ENCODE measurements at places on chromosomes 4 and X.
A peak's percentile ranks its signal among the peaks of the same experiment; 100 is the strongest.

DNA sequence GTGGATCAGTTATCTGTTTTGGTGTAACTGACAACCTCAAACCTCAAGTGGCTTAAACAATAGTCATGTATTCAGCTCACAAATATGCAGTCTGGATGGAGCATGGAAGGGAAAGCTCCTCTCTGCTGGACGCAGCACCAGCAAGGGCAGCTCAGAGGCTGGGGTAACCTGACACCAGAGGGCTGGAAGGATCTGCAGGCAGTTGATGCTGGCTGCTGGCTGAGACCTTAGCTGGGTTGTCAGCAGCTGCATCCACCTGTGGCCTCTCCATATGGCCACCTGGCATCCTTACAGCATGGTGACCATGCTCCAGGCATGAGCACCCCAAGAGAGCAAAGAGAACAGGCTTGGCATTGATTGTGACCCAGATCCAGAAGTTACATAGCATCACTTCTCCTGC, 46.7 kb downstream of the ENPP6 start:
- peak; percentile 50 for DNase-seq

- DNase-seq: no peak
Measured at GRCh38 chr4:148893095-148893494, 450.9 kb upstream of the NR3C2 start.

- DNase-seq: no peak
Measured at GRCh38 chr4:140869446-140869845, 113.3 kb upstream of the TBC1D9 start.

DNA sequence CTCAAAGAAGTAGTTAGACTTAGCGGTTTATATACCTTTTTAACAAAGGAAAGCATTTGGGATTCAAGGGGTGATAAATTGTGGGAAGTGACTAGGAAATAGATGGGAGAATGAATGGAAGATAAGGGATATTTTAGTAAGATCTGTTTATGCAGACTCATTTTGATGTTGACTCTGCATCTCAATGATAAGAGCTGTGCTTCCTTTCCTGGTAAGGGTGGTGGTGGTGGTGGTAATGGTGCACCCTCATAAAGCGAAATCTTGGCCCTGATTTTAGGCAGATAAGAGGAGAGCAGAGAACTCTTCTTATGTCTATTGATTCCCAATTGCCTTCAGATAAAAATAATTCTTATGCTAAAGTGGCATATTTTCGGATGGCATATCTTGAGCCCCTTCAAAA, 197.1 kb downstream of the SPRY1 start:
- DNase-seq: no peak

DNA sequence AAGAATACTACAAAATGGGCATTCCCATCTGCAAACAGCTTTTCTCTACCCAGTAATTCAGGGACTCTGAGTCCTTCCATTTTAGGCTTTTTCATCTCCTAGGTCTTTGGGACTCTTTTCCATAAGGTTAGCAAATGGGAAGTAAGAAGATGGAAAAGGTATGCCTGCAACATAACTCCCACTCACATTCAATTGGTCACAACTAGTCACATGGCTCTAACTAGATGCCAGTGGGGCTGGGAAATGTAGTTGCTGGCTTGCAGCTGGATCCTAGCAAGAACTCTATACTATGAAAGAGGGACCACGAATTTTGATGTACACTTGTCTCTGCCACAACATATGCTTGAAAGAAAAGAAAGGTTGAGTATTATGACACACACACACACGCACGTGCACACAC, 954.9 kb upstream of the FTHL17 start:
- DNase-seq: no peak

GRCh38 chr4:156945532-156945931, 26.1 kb downstream of the PDGFC start:
- no peak for DNase-seq

DNA sequence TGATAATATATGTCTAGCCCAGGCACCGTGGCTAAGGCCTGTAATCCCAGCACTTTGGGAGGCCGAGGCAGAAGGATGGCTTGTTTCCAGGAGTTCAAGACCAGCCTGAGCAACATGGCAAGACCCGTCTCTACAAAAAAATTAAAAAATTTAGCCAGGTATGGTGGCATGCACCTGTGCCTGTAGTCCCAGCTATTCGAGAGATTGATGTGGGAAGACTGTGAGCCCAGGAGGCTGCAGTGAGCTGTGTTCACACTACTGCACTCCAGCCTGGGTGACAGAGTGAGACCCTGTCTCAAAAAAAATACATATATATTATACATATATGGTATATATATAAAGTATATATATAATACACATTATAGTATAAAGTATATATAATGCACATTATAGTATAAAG, 162.0 kb upstream of the MAB21L2 start:
- DNase-seq: no peak

DNA sequence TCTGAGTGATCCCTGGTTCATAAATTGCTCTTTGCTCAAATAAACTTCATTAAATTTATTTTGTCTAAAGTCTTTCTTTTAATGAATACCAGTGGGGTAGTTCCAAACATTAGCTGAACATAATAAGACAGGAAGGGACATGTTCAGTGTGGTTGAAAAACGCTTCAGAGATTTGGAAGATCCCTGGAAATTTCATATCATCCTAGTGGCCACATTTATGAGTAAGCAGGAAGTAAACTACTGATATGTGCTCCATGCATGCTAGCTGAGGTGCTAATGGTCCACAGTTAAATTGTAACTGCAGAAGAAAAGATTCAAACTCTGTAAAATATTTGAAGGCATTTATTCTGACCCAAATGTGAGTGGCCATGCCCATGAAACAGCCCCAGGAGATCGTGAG, 1328.7 kb downstream of the ADGRL3 start:
- no peak for DNase-seq

DNA sequence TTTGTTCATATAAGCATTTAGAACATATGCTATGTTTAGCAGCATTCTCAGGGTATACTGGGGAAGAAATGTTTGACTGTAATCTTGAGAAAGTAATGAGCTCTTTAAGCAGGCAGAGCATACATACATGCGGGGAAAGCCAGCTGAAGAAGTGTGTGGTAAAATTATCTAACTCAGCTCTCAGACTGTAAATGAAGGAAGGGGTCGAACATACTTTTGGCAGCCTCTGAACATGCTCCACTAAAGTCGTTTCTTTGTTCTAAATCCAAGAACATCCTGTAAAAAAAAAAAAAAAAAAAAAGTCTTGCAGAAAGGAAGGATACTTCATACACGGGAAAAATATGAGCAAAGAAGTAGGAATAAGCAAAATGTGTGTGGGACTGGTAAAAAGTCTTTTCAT, 224.8 kb downstream of the GRID2 start:
- DNase-seq: no peak

- no peak for DNase-seq
Measured at GRCh38 chrX:482702-483203, 96.0 kb upstream of the PPP2R3B start.

- DNase-seq: no peak
Measured at GRCh38 chr4:174454815-174455473, 67.3 kb downstream of the HPGD start.

GRCh38 chrX:50874876-50875275, 35.7 kb upstream of the BMP15 start:
- DNase-seq: no peak

- DNase-seq: no peak
Measured at GRCh38 chrX:723781-724180, 93.2 kb downstream of the SHOX start.

DNA sequence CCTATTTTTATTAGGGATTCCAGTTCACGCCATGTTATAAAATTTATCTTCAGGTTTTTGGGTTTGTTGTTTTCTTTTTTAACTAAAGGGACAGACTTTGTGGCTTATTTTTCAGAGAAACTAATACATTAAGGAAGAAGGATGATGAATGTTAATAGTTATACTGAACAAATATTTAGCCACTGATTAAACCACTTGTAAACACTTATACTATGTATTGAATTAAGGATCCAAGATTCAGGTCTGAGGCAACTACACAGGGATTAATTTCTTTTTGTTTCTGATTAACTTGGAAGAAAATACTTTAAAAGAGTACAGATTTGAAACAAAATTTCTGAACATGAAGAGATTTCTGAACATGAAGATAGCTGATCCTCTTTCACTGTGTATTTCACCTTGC, 82.8 kb upstream of the NAP1L5 start:
- DNase-seq: no peak

DNA sequence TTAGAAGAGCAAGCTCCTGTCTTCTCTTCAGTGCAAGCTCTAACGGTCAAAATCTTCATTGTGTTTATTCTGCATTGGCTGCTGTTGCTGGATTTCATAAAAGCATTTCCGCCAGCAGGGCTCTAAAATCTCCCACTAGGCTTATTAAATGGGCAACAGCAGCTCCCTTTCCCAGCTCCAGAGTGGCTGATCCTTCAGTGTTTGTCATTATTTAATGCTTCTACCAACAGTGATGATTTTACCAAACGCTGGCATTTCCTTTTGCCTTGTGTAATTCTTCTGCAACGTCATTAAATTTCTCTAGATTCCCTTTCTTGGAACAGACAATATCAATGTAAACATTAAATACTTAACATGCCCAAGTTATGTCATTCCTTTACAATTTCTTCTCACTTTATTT, 20.1 kb downstream of the SLC7A11 start:
- no peak for DNase-seq

- DNase-seq: no peak
Measured at GRCh38 chr4:146123231-146123630, 52.3 kb upstream of the LSM6 start.

DNA sequence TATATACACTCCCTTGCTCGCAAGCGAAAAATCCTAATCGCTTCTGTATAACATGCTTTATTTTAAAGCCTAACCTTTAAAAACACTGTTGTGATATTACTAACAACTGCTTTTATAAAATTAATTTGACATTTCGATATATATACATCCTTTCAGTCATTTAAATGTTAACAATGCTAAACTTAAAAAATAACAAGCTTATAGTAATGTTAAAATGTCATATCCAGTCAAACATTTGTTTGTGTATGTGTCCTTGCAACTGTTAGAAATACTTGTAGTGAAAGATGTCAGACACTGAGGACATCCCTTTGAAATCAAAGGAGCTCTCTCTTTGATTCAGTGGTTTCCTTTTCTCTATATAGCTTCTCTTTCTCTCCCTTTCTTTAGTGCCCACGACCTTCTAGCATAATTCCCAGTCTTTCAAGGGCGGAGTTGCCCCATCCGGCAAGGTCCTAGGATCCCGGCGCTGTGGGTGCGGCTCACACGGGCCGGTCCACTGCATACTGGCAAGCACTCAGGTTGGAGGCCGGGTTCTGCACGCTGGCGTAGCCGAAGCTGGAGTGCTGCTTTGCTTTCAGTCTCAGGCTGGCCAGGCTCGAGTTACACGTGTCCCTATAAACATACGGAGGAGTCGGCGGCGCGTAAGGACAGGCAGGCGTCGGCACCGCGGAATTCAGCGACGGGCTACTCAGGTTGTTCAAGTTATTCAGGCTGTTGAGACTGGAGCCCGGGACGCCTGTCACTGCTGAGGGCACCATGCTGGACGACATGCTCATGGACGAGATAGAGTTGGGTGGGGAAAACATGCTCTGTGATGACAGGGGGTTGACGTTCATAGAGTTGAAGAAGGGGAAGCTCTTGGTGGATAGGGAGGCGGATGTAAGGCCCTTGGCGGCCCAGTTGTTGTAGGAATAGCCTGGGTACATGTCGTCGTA, 5.0 kb downstream of the PITX2 start:
- peak; percentile 9 for DNase-seq

GRCh38 chr4:22514001-22514400, 1.9 kb downstream of the ADGRA3 start:
- no peak for DNase-seq

- DNase-seq: no peak
Measured at GRCh38 chrX:8773117-8773516, 28.1 kb downstream of the FAM9A start.

- no peak for DNase-seq
Measured at GRCh38 chr4:148790691-148791090, 348.5 kb upstream of the NR3C2 start.

- no peak for DNase-seq
Measured at GRCh38 chr4:114015444-114015899, 36.0 kb upstream of the ARSJ start.

Data from NCI-H510A treated with DMSO at 0.1 percent for 48 hours (cell line).